Effector CD4-positive, alpha-beta T cell (primary cell): ENCODE measurements at places on chromosomes 7 and 10.

DNA sequence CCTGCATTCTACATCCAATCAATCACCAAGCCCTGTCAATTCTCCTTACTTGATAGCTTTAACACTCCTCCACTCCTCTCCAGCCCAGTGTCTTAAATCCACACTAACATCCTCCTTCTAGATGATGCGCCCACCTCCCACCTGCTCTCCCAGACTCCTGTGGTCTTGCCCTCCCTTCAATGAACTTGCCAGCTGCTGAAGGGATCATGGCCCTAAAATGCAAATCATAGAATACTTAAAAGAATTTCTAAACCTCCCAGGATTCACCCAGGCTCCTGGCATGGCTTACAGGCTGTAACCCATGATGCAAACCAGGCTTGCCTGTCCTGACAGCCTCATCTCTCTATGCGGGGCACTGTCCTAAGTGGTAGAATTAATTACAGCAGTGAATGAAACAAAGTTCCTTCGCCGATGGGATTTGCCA lies 43.6 kb downstream of the SYPL1 start:
- DNase-seq: no peak

DNA sequence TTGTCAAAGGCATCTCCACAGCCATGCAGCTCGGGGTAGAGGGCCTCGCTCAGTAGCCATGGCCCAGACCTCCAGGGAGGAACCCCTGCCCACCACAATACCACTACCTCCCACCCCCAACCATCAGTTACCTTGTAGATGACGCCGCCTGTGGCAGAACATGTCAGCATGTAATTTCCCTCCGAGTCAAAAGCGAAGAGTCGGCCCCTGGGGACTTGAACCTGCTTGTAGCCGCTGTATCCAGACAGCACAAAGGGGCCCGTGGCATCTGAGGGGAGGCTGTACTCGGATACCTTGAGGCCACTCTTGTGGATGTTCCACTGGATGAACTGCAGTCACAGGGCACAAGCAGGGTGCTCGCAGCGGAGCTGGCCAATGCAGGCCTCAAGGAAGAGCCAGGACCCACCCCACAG lies 16.3 kb upstream of the CYREN start:
- DNase-seq: no peak

- DNase-seq: no peak
Observed at GRCh38 chr7:106187613-106188350, 75.7 kb upstream of the SYPL1 start.

DNA sequence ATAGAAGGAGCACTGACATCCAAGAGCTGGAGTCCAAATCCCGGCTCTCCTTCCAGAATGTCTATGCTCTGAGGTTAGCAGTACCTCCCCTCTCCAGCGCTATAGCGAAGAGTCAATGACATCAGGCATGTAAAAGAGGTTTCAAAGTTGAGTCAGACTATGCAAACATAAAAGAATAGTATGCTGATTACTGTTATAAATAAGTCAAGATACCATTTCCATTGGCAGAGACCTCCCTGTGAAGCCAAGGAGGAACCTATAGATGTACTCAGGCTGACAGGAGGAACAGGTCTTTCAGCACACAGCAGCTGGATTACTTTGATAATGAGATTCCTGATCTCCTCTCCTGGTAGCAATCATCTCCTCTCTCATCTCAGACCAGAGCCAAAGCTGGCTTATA lies 103.9 kb upstream of the EFCAB10 start:
- DNase-seq: no peak

DNA sequence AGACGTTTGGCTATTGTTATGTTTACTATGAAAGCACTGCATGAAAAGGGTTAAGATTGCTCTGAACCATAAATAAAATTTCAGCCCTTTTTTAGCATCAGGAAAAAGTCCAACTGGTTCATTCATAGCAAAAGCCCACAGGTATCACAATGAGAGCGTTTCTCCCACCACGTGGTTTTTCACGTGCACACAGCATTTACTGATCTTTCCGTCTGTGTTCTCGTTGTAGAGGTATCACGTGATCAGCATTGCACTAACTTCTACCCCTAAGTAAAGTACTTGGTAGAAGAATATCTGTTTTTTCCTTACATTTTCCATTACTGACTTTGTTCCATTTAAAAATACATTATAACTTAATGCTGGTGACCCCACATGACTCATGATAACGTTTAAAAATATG lies 17.8 kb upstream of the CCDC3 start:
- DNase-seq: no peak

- no peak for DNase-seq
Observed at GRCh38 chr10:12195281-12195602, 449 bp downstream of the NUDT5 start.

DNA sequence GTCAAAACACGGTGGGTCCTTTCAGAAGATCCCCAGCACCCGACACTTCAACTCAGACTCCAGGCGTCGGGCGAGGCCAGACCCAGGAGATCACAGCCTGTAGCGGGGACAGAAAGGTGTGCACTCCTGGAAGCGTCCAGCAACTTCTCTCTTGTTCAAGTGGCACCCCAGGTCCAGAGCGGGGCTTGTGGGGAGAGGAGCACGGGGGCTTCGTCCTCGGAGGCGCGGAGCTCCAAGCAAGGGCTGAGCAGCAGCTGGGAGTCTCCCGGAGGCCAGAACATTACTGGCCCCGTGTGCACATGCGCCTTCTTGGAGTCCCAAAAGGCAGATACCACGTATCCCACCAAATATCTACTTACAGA lies 54.9 kb downstream of the ZRANB1 start:
- no peak for DNase-seq

DNA sequence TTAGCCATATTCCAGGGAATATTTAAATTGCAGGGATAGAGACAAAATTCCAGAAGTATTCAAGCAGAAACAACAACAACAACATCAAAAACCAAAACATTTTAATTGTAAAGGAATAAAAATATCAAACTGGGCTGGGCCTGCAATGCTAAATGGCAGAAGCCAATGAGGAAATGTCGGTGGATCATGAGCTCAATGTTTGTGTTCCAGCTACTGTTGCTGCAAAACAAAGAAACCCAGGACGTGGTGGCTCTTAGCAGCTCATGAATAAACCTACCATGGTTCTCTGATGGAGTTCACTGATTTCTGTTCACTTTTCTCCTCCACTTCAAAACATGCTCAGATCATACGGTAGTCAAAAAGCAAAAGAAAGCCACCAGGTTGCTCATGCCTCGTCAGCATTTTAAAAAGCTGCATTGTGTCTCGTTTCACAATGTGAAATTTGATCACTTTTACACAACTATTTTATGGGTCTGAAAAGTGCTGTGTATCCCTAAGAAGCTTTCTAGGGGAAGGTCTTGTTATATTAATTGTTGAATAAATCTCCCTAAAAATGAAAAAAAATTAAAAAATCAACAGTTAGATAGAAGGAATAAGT lies 54.0 kb downstream of the ASNS start:
- no peak for DNase-seq

DNA sequence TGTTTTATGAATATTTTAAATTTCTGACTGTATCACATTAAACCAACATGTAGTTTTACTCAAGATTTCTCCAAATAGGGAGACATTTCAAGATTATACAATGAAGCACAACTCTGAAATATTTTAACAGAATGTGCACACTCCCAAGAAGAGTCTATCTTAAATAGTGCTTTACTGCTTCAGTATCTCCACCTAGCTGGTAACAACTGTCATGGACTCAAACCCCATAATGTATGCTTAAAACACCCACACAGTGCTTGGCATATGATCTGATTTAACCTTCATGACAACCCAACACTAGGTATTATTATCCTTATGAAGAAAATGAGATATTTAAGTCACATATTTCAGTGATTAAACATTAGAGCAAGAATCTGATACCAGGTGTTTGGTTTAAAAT lies 45.9 kb downstream of the ASZ1 start:
- no peak for DNase-seq

DNA sequence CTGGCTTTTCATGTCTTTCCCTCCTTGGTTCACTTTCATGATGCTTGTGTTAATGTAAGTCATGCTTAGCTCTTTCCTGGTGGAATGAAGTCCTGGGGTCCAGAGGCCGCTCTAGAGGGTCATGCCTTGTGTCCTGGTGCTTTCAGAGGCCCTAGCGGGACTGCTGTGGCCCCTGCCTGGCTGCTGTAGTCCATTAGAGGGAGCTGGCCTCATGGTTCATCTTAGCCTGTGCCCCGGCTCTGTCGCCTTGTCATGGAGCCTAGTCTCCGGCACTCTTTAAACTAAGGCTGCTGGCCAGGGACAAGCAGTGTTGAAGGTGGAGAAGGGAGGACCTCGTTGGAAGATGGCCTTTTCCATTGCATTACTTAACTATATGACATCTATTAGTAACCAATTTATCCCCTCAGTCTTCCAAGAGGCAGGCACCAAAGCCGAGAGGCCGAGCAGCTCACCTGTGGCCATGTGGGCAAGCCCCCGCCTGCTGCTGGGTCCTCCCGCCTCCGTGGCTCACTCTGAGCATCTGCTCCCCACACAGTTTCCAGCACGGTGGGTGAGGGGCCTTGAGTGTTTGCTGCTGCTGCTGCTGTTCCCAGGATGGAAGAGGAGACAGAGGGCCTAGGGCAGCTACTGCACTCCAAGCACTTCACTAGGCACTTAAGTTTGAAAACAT lies 5.0 kb upstream of the NDUFB2 start:
- DNase-seq: no peak

DNA sequence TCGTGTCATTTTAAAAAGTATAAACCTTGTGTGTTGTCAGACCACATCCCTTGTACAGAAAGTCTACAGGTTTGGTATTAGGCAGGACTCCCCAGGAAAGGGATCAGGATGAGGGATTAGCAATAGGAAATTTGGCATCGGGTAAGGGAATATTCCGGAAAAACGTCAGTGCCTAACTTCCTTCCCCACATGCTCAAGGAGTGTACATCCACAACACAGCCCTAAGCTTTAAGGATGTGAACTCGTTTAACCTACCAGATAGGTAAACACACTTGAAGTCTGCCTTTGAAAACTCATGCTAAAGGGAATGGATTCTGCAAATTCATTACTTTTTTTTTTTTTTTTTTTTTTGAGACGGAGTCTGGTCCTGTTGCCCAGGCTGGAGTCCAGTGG lies 194.9 kb downstream of the SKIDA1 start:
- DNase-seq: no peak

DNA sequence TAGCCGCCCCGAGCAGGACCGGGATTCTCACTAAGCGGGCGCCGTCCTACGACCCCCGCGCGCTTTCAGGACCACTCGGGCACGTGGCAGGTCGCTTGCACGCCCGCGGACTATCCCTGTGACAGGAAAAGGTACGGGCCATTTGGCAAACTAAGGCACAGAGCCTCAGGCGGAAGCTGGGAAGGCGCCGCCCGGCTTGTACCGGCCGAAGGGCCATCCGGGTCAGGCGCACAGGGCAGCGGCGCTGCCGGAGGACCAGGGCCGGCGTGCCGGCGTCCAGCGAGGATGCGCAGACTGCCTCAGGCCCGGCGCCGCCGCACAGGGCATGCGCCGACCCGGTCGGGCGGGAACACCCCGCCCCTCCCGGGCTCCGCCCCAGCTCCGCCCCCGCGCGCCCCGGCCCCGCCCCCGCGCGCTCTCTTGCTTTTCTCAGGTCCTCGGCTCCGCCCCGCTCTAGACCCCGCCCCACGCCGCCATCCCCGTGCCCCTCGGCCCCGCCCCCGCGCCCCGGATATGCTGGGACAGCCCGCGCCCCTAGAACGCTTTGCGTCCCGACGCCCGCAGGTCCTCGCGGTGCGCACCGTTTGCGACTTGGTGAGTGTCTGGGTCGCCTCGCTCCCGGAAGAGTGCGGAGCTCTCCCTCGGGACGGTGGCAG lies at the start of gene MGMT:
Gene MGMT (plus strand): TSS at position 539 of the 656 bp plus-strand sequence.
- DNase-seq: peak; percentile 98

DNA sequence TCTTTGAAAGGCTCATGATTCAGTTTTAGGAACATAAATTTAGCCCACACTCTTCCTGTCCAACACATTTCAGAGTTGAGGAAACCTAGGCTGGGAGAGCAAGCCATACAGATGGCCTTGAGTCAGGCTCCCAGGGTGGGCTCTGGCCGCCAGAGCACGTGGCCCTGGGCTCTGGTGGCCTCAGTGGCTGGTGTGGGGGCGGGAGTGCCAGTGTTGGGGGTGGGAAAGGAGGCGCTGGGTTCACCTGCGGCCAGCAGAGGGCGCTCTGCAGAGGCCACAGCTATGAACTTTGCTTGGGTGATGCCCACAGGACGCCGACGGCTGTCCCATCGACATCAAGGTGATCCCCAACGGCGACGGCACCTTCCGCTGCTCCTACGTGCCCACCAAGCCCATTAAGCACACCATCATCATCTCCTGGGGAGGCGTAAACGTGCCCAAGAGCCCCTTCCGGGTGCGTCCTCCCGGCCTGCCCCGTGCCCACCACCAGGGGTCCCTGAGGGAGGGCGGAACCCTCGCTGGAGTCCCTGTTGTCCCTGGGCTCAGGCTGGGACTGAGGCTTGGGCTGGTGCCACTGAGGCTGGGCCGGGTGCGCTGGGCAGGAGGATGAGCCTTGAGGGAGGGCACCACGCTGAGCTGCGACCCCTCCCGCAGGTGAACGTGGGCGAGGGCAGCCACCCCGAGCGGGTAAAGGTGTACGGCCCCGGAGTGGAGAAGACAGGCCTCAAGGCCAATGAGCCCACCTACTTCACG lies 11.9 kb downstream of the FLNC start:
- peak; percentile 41 for DNase-seq

GRCh38 chr7:73851410-73852338 lies 9.3 kb upstream of the TMEM270 start:
- no peak for DNase-seq

- no peak for DNase-seq
Observed at GRCh38 chr7:50657341-50657873, 92.2 kb upstream of the DDC start.

DNA sequence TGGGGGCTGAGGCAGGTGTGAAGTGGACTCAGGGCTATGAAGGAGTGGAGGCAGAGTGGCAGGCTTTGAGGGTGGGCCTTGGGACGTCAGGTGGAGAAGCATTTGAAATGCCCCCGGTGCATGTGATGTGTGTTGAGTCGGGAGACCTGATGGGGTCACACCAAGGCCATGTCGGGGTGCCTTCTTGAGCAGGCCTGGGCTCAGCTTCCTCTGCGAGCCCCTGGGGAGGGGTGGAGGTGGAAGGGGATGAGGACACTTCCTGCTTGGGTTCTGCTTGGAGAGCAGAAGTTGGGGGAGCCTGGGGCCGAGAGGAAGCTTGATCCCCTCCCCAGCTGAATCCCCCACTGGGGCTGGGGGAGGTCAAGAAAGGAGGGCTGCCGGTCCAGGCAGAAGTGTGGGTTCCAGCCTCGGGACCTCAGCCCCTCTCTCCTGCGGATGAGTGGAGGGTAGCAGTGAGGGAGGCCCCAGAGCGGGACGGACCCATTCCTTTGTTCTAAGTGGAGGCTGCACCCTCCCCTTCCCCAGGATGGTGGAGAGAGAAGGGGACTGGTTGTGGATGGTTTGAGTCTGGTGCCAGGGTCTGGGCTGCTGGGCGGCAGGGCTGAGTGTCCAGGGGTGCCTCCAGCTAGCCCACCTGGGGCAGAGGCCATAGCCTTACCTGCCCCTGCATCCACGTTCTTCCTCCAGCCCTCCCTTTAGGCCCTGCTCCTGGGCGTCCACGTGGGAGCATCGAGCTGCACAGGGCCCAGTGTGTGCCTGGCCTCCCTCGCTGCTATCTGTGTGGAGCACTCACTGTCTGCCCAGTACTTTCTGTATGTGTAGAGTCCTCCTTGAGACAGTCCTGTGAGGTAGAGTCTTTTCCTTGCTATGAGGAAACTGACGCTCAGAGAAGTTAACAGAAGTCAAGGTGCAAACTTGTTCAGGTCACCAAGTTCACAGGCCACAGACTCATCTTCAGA lies 36.7 kb downstream of the PRF1 start:
- DNase-seq: no peak

GRCh38 chr7:28625432-28625831 lies 213.1 kb downstream of the CREB5 start:
- DNase-seq: no peak
